Activated naive CD4-positive, alpha-beta T cell (primary cell): ENCODE measurements at places on chromosomes 12 and 14.

DNA sequence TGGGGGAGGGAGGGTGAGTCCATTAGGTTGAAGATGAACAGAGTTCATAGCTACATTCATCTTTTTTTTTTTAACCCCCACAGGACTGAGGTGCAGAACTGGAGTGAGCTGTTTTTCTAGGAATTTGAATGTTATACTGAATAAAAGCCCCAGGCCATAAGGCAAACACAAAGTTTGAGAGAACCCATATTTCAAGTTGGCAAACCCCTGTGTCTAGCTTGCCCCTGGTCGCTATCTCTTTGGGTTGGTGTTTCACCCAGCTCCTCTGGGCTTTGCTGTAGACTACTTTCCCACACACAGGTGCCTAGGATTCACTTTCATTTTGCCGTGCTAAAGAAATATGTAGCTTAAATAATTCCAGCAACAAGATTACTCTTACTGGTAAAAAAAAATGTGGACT lies 5.2 kb upstream of the LMO3 start:
- DNase-seq: no peak

DNA sequence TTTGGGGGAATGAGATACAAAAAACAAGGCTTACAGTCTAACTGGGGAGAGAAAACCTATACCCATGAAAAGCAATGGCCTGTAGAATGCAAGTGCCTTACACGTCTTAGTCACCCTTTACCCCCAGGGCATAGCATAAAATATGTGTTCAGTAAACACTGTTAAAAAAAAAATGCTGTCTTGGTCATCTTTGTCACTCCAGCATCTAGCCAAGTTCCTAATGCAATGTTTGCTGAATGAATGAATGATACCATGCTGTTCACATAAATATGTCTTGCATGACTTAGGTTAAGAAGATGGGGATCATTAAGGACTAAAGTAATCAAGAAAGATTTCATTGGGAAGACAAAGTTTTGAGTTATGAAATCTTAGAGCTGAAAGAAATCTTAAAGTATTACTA lies 38.5 kb downstream of the PPP2R5E start:
- no peak for DNase-seq

DNA sequence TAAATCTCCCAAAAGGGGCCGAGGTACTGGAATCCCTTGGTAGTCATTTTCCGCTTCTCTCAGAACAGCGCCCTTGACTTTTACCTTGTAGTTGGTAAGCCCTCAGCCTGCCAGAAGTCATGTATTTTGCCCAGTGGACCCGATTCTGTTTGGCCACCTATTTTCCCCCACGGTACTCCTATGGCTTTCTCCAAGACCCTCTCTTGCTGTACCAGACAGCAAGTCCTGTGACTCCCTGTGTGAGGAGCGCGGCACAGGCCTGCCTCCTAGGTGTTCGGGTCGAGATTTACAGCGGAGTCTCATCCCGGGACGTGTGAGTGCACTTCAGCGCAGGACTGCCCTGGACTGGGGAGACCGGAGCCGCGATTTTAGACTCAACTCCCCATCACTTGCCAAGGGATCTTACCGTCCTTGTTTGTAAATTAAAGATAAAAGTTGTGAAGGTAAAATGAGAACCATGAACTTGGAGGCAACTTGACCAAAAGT lies 1.1 kb upstream of the MBD6 start:
- peak; percentile 19 for DNase-seq

- DNase-seq: no peak
Measured at GRCh38 chr14:99863059-99863458, 69.8 kb downstream of the EML1 start.

DNA sequence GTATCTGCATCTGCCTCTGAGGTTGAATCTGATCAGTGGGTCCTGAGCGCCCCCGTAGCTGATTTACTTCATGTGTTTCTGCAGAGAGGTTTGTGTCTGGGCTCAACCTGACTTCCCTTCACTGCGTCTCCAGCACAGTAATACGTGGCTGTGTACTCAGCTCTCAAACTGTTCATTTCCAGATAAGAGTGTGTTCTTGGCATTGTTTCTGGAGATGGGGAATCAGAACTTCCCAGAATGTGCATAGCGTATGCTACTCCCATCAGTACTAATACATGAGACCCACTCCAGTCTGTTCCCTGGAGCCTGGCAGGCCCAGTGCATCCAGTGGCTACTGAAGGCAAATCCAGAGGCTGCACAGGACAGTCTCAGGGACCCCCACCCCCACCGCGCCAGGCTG lies 1297.2 kb downstream of the TMEM121 start:
- no peak for DNase-seq

DNA sequence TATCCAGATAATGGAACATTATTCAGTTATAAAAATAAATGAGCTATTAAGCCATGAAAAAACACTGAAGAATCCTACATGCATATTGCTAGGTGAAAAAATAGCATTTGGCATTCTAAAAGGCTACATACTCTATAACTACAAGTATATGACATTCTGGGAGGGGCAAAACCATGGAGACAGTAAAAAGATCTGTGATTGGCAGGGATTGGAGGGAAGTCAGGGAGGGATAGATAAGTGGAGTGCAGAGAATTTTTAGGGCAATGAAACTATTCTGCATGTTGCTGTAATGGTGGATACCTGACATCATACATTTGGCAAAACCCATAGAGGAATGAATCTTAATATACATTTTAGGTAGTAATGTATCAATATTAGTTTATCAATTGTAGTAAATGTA lies 63.1 kb upstream of the SLC38A2 start:
- no peak for DNase-seq

GRCh38 chr12:124554429-124555029 lies 12.9 kb downstream of the NCOR2 start:
- DNase-seq: no peak

DNA sequence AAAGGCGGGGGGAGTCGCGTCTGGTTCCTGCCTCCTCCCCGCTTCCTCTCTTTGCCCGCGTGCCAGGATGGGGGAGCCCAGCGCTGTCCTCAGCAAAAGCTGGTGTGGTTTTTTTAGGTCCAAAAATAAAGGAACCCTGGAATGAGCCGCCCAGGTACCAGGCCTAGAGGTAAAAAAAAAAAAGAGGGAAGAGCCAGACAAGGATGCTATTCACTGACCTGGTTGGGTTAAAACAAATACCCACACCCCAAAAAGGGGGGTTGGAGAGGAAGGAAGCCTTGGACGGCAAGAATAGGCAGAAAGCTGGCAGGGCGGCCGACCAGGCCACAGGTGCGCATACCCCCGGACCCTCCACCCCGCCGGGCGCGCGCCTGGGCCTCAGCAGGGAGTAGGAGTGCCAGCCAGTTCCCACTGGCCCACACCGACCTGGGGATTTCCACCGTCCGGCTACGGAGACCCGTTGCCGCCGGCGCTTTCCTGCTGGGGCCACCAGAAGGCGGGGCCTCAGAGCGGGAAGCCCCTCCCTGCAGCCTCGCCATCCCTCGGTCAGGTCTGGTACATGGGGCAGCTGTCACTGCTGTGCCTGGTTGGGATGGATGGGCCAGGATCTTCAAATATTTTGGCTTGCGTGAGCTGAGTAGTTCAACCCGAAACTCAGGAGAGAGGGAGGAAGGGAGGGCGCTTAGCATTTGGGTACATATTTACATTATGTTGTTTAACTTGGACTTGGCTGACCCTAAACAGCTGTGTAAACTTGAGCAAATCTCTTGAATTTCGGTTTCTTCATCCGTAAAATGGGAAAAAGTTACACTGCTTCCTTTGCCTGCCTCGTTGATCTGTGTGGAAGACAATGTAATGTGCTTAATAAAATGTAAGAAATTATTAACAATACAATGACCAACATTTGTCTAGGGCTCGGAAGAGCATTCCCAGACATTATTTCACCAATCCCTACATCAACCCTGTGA lies 5.4 kb upstream of the IRF2BPL start:
- DNase-seq: peak; percentile 29

- no peak for DNase-seq
Measured at GRCh38 chr12:18551701-18552100, 186.1 kb downstream of the PLCZ1 start.

GRCh38 chr12:51836041-51836826 lies 12.3 kb downstream of the FIGNL2 start:
- no peak for DNase-seq

DNA sequence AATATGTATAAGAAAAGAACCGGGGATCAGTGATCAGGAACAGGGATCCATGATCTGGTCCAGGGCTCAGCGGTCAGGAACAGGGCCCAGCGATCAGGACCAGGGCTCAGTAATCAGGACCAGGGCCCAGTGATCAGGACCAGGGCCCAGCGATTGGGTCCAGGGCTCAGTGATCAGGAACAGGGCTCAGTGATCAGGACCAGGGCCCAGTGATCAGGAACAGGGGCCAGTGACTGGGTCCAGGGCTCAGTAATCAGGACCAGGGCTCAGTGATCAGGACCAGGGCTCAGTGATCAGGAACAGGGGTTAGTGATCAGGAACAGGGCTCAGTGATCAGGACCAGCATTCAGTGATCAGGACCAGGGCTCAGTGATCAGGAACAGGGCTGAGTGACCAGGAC lies 56.3 kb downstream of the TMEM121 start:
- DNase-seq: no peak

- peak; percentile 31 for DNase-seq
Measured at GRCh38 chr12:123237646-123238329, 4.6 kb downstream of the MTRFR start.

DNA sequence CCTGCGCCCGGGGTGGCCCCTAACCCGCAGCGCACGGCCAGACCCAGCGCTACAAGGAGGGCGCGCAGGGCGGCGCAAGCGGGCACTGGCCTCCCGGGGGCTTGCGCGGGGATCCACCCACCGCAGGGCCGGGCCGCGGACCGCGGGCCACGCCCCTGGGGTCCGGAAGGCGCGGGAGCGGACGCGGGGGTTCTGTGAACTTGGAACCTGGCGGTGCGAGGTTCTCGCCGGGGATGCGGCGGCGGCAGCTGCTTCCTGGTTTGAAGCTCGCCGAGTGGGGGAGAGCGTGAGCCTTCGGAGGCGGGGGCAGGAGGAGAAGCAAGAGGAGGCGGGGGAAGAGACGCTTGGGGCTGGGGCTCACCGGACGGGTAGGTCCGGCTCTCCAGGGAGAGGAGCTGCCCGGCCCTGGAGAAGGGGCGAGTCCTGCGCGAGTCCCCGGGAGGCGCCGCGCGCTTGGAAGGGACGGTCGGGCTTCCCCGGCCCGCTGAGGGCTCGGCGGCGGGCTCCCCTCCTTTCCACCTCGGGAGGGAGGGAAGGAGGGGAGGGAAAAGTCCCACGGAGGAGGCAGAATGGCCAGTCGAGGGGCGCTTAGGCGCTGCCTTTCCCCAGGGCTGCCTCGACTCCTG lies at the start of gene PRKCH:
Gene PRKCH, plus strand, starts transcription at position 195 of the 626 bp plus-strand sequence. CDS start 523 bp downstream, outside the sequence.
- DNase-seq: peak; percentile 56

DNA sequence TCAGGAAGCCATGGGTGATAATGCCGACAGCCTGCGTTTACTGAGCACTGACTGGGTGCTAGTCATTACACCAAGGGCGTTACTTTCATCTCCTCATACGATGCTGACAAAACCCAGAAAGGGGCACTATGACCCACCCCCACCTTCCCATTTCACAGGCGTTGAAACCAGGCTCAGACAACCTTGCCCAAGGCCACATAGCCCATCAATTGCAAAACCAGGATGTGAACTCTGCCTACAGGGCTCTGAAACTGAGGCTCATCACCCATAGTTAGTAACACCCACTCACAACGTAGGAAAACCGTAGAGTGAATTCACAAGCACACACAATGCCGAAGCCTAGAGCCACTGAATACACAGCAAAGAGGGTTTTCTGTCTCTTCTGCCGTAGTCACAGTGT lies 119.9 kb downstream of the RIMBP2 start:
- DNase-seq: no peak

GRCh38 chr12:94228488-94228907 lies 80.1 kb downstream of the PLXNC1 start:
- DNase-seq: no peak

DNA sequence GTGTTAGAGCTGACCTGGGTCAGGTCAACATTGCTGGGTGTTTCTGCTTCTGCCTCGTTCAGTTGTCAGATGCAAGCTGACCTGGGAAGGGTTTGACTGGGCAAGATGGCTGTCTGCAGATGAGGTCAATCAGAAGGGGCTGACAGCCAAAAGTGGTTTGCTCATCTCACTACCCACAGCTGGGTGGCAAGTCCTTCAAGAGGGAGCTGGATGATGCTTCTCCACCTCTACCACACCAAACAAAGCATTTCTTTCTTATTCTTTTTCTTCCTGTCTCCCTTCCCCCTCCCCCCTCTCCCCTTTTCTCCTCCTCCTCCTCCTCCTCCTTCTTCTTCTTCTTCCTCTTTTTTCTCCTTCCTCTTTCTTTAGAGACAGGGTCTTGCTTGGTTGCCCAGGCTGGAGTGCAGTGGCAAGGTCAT lies 268.2 kb upstream of the PLEKHG7 start:
- no peak for DNase-seq

- no peak for DNase-seq
Measured at GRCh38 chr12:42589465-42590329, at the start of gene PRICKLE1. TSS of gene PRICKLE1 (minus strand) at chr12:42589746. CDS start at chr12:42472516, 117,230 bp downstream.

DNA sequence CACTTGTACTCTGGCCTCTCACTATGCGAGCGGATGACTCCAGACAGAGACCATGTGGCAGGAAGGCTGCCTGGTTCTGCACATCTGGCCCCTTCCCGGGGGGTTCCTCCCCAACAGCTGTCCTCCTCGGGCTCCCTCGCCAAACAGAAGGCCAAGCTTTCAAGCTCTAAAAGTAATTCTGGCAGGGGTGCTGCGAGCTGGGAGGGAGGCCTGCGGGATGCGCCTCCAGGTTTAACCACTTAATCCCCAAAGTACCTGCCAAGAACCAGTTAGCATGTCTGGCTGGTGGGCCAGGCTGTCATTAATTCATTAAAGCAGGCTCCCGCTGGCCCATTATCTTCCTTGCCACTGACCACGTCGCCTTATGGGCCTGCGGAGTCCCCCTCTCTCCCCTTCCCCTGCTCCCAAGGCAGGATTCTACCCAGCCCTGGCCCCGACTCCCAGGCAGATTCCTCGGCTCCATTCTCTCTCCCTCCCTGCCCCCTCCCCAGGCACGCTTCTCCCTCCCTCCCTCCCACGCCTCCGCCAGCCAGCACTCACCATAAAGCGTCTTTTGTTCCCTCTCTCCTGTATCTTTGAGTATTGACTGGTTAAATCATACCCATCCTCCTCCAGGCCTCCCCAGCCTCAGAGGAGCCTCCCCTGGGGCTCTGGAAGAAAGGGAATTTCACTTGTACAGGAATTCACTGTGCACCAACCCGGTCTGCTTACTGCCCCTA lies 4.9 kb downstream of the HRK start:
- no peak for DNase-seq

- DNase-seq: no peak
Measured at GRCh38 chr14:79580906-79581305, 630.4 kb downstream of the DIO2 start.

DNA sequence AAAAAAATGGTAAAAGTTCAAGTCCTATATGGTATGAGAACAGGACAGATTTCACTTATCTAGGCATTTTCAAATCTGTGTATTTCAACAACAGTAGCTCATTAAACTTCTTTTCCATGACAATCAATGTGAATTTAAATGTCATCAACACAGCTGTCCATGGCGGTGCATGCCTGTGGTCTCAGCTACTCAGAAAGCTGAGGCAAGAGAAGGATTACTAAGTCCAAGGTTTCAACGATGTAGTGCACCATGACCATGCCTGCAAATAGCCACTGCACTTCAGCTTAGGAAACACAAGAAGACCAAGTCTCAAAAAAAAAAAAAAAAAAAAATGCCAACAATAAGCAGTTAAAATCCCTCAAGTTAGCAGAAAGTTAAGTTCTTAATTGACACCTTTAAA lies 214.6 kb downstream of the C12orf50 start:
- DNase-seq: no peak

GRCh38 chr14:27392153-27392552 lies 794.3 kb upstream of the NOVA1 start:
- DNase-seq: no peak
